ENCODE measurements at places on chromosomes 5 and 9. TPM values are rescaled to one million over a fixed set of nuclear protein-coding genes. Genes with fewer than 3 reads are reported as not detected.

Gene ARL10
- total RNA-seq: 5.7 TPM

Gene RNF183
- total RNA-seq: not detected

Gene CDKN2B
- total RNA-seq: 1.2 TPM

Gene GAS1
- 8.5 TPM for total RNA-seq

Gene NR5A1
- total RNA-seq: not detected

Gene AMBP
- not detected for total RNA-seq

Gene MAMDC4
- 2.2 TPM for total RNA-seq

Gene BSPRY
- 0.26 TPM for total RNA-seq

Gene RIMOC1
- 20.8 TPM for total RNA-seq

Gene SAPCD2
- total RNA-seq: 5.0 TPM

Gene DOCK8
- 0.24 TPM for total RNA-seq

Gene ZNF658
- total RNA-seq: 4.8 TPM

Gene OR13C8
- total RNA-seq: not detected

Gene TMC1
- not detected for total RNA-seq

Gene EEIG1
- total RNA-seq: 6.6 TPM

Gene CCDC180
- 0.65 TPM for total RNA-seq

Gene CDH9
- total RNA-seq: 0.13 TPM

Gene SLC25A46
- 53.0 TPM for total RNA-seq

Gene CAMK2A
- total RNA-seq: 0.80 TPM

Gene ZNF346
- total RNA-seq: 5.9 TPM

Gene SLCO6A1
- total RNA-seq: not detected

Gene ROR2
- 79.0 TPM for total RNA-seq

Gene HRCT1
- total RNA-seq: 3.4 TPM

Gene FOXD4L6
- total RNA-seq: 1.4 TPM

Gene SEC61B
- total RNA-seq: 169 TPM
